Stimulated activated CD8-positive, alpha-beta memory T cell treated with anti-CD3 and anti-CD28 coated beads, Interleukin-7, amount 100 ng/mL, for 1 hour (primary cell): ENCODE measurements at places on chromosomes 11 and 22.

- DNase-seq, result no peak
Observed at GRCh38 chr11:46977038-46977813, 40.7 kb downstream of the CSTPP1 start.

DNA sequence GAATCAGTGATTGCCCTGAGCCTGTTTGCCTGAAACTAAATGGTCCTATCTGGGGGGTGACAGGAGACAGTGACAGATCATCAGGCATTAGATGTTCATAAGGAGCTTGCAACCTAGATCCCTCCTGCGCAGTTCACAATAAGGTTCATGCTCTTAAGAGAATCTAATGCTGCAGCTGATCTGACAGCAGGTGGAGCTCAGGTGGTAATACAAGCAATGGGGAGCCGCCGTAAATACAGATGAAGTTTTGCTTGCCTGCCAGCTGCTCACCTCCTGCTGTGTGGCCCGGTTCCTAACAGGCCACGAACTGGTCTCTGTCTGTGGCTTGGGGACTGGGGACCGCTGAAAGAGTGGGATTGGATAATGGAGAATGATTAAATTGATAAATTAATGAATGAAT, 14.0 kb downstream of the NOX4 start:
- DNase-seq, result no peak

DNA sequence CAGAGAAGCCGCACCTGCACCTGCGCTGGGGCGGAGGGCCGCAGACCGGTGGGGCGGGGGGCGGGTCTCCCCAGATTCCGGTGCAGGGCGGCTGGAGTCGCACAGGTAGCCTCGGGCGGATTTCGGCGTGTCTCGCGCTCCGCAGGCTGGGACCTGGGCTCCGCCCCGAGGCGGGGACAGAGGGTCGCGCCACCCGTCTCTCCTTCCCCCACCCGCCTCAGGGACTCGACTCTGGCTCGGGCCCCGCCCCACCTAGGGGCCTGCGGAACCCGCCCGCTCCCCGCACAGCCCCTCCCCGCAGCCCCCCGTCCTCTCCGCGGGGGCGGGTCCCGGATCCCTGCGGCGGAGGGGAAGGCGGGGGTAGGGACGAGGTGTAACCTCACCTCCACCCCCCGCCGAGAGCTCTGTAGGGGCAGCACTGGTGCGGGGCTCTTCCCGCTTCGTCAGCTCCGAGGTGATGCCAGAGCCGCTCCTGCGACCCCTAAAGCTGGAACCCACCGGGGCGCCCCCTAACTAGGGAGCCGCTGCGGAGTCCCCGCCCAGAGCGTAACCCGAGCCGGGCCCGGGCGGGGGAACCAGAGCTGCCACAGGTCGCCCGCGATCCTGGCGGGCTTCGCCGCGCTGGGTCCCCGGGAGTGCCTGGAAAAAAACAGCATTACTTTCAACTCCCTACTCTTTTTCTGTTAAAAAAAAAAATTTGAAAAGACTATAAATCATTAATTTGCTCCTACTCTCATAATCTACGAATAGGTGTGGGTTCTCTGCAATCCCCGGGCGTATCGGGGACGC, at the start of gene SLC29A2:
TSS of gene SLC29A2 (minus strand) at position 134 of the 789 bp plus-strand sequence. CDS start 169 bp downstream, outside the sequence.
- DNase-seq, result peak; percentile 44

- no peak for DNase-seq
Observed at GRCh38 chr22:46813816-46814597, 51.6 kb downstream of the TBC1D22A start.

- DNase-seq, result no peak
Observed at GRCh38 chr11:101706541-101706940, 122.7 kb upstream of the TRPC6 start.

- no peak for DNase-seq
Observed at GRCh38 chr11:10694486-10695239, 1.1 kb upstream of the IRAG1 start.

DNA sequence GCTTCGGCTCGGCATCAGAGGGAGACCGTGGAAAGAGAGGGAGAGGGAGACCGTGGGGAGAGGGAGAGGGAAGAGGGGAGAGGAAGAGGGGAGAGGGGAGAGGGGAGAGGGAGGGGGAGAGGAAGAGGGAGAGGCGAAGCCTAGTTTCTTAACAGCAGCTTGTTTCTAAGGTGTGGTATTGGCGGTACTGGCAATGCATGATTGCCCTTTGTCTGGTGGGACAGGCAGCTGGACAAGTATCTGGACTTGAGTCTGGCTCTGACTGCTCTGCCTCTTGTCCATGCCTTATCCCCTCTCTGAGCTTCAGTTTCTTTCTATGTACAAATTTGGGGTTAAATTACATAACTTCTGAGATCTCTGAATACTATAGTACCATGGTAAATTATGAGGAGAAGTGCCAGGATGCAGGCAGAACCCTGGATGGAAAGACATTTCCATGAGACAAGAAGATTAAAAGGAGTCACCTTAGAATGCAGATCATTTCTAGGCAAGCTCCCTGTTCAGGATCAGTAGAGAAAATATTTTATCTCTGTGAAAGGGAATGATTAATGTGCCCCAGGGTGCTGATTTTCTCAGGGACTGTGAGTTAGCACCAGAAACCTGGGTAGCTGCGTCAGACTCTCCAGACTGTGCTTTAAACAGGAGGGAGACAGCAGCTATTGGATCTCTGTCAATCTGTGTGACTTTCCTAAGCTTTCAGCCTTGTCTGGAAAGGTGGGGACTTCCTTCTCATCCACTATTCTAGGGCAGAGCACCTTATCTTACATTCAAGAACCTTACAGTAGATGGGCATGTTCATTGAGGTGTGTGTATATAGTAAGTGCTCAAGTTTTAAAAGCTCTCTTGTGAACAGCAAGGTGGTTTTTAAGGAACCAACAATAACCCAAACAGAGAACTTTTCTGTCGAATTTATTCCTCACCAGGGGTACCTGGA, 31.9 kb upstream of the CCDC90B start:
- DNase-seq, result no peak

- DNase-seq, result no peak
Observed at GRCh38 chr22:17217179-17217578, 2.1 kb downstream of the ADA2 start.

DNA sequence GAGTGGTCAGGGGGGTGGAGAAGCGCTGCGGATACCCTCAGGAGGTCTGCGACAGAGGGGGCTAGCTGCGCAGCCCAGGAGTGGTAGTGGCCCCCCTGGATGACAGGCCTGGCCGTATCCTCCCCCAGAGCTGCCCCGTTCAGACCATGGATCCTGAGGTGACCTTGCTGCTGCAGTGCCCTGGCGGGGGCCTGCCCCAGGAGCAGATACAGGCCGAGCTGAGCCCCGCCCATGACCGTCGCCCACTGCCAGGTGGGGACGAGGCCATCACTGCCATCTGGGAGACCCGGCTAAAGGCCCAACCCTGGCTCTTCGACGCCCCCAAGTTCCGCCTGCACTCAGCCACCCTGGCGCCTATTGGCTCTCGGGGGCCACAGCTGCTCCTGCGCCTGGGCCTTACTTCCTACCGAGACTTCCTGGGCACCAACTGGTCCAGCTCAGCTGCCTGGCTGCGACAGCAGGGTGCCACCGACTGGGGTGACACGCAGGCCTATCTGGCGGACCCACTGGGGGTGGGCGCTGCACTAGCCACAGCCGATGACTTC, 505 bp downstream of the NUDT22 start:
- DNase-seq, result no peak

DNA sequence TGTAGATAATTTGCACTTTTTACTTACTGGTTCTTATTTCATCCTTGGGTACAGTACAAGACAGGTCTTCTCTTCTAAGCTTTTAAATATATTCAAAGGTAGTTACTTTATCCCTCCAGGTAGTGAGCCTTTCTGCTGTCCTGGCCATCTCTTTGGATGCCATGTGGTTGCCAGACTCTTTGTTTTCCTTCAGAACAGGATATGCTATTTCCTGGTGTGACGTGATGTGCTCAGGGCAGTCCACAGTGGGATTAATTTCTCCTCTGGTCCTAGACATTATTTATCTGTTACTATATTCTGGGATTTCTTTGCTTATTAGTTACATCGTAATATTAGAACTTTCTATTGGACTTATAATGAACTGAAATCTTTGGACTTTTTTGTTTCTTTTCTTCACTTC, 63.7 kb downstream of the PPP6R3 start:
- no peak for DNase-seq

- DNase-seq, result no peak
Observed at GRCh38 chr11:73983741-73984538, 1.3 kb upstream of the UCP2 start.

DNA sequence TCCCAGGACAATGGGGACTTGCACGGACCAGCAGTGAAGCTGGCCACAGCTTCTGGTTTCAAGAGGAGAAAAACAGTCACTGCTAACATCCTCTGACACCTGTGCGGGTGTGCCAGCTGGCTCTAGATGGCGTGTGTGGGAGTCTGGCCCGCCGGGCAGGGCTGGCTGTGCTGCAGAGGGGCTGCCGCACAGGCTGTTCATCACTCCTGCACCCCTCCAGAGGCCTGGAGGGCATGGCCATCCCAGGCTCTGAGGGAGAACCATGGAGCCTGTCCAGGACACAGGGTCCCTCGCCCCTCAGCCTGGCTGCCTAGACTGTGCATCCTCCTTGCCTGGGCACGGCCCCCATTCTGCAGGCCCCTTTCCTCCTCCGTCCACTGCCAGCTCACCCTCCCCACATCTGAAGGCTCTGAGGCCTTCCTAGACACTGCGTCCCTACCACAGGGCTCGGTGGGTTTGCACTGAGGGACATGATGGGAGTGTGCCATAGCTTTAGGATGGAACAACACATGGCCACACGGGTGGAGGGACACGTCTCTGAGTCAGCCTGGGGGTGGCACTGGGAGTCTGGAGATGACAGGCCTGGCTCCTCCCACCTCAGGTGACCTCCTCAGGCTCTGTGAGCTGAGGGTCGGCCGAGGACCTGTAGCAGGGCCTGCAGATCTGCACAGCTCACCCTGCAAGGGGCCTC, 42.1 kb upstream of the GNB1L start:
- DNase-seq, result no peak

DNA sequence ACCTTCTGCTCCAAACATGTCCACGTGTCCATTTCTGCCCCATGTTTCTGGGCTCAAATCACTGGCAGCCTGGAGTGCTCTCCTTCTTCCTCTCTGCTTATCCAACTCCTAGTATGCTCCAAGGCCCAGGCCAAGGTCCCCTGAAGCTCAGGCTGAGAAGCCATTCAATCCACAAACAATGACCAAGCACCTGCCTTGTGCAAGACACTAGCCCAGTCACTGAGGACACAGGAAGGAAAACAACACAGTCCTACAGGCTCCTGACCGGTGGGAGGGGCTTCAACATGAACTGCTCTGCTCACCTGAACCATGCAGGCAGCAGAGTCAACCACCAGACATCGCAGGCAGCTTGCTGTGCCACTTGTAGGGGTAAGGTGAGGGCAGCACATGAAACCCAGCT, 93.6 kb downstream of the RPL27A start:
- DNase-seq, result no peak

- no peak for DNase-seq
Observed at GRCh38 chr11:88617226-88617625, 279.7 kb upstream of the CTSC start.

- DNase-seq, result no peak
Observed at GRCh38 chr22:21104126-21104691, 58.5 kb downstream of the LRRC74B start.

- no peak for DNase-seq
Observed at GRCh38 chr22:37443086-37443485, 15.8 kb upstream of the ELFN2 start.

DNA sequence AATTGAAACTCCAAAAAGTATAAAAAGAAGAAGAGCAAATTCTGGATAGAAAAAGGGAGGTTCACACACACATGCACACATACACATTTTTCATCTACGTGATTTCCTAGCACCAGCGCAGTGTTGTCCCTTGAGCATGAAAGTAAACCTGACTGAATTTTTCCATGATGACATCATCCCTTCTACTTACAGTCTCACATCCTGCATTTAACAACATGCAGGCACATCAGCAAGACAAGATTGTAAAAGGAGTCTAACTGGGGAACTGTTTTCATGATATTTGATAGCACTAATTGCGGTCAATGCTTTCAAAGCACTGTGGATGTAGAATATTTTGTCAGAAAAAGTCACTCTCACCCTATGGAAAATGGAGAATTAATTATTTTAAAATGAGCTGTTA, 36.6 kb downstream of the GAS2 start:
- no peak for DNase-seq

- no peak for DNase-seq
Observed at GRCh38 chr22:21876486-21877176, 9.2 kb upstream of the MAPK1 start.

GRCh38 chr11:88327061-88327460, 10.5 kb downstream of the CTSC start:
- DNase-seq, result no peak

- DNase-seq, result no peak
Observed at GRCh38 chr11:1011320-1011698, 25.2 kb downstream of the MUC6 start.

DNA sequence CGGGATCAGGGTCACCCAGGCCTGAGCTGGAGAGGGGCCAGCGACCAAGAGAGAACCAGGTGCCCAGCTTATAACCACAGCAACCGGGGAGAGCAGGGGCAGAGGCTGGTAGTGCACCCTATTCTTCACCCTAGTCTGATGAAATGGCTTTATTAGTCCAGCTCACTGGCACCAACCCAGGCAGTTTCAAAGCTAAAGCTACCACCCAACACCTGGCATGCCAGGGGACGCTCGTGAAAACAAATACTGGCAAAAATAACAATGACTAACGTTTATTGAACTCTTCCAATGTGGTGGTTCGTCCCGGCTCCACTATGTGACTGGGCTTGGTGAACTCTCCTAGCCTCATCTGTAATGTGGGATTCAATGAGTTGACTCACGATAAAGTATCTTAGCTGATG, 30.6 kb downstream of the SCGB1A1 start:
- no peak for DNase-seq

GRCh38 chr22:47057916-47058585, 295.6 kb downstream of the TBC1D22A start:
- DNase-seq, result no peak

DNA sequence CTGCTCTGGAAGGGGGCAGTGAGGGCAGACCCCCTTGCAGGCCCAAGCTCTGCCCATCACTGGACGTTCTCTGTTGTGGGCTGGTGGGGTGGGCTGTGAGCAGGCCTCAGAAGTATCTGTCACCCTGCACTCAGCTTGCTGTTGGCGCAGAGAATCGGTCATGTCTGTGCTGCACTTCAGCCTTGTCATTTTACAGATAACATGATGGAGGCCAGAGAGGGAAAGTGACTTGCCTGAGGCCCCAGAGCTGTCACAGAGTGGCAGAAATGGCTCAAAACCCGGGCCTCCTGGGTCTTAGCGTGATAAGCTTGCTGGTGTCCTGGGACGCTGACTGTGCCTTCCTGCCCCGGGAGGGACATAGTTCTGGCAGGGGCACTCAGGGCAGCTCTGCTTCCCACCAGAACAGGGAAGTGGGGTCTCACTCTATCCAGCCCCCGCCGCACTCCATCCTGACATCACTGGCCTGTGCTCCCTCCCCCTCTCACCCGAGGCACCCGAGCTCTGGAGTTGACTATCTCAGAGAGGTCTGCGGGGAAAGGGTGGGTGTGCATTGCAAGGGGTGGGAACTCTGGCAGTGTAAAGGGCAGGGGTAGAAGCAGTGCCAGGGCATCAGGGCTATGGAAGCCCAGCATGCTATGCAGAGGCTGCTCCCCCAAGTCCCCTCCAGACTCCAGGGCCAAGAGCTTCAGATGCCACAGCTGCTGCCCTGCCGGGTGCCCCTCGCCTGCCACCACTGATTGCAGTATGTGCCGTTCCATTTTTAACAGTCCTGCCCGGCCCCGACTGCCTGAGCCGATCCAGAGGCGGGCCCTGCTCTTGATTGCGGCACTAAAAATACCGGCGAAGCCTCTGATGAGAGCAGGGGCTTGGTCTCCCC, 50.4 kb upstream of the NECTIN1 start:
- DNase-seq, result no peak

GRCh38 chr22:44516841-44517240, 18.8 kb upstream of the RTL6 start:
- DNase-seq, result no peak
